ENCODE measurements at places on chromosomes 5 and 9. TPM values are rescaled to one million over a fixed set of nuclear protein-coding genes. Genes with fewer than 3 reads are reported as not detected.
A peak's percentile ranks its signal among the peaks of the same experiment; 100 is the strongest.

GRCh38 chr5:177402271-177403043 is 2.0 kb upstream of the PFN3 start:
- H3K27me3 ChIP-seq: peaks cover 53% of the 10 kb centered on the region
- no peak overlapping the region for H3K27ac ChIP-seq
- DNase-seq: peak; percentile 82
- H3K4me1 ChIP-seq: peaks cover 41% of the 10 kb centered on the region
- H3K36me3 ChIP-seq: no peaks in the 10 kb centered on the region

DNA sequence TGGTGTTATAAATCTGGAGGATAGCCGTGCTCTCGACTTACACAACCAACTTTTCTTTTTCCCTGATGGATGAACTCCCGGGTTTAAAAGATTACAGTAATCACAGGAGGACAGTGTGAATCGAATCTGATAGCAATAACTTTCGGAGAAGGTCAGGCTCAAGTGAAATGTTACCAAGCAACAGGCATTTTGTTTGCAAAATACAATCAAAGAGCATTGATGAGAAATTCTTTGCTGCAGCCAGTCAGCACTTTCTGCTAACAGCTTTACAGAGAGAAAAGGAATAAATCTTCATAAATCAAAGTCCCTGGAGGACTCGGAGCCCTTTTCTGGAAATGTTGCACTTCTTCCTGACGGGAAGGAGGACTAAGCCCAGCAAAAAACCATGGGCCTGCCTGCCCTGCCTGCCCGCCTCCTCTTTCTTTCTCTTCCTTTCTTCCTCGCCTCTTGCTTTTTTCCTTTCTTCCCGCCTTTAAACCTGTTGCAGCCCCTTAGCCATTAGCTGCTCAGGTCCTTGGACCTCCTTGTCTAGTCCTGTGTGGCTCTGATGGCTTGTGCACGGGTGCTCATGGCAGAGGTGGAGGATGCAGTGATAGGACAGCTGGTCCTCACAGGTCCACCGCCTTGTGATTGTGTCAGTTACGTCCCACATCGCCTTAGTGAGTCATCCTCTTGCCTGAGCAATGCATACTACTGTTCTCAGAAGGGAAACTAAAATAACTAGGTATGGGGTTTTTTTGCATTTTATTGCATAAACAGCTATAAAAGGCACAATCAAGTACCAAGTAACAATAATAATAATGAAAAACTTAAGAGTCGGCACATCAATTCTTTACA is 6.2 kb downstream of the DMRT3 start:
- H3K27me3 ChIP-seq: peaks cover 88% of the 10 kb centered on the region
- H3K4me1 ChIP-seq: peaks cover 2% of the 10 kb centered on the region
- H3K27ac ChIP-seq: peak overlapping the region; percentile 29
- no peak for DNase-seq
- no peaks in the 10 kb centered on the region for H3K36me3 ChIP-seq
- H3K4me3 ChIP-seq: no peak overlapping the region

DNA sequence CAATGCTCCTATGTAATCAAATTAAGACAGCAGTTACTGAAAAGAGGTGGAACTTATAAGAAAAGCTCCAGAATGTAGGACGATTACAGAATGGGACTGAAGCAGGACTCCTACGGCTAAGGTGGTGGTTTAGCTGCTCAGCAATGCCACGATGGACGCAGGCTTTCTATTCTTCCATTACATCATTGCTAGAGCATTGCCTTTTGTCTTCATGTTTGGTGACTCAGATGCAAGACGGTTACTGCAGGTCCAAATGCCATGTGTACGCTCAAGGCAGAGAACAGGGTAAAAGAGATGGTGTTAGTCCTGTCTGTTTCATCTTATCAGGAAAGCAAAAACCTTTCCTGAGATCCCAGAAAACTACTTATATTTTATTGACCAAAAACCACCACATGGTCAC is 255.1 kb downstream of the ZSWIM6 start:
- no peak for DNase-seq
- no peak overlapping the region for H3K4me3 ChIP-seq
- peaks cover 4% of the 10 kb centered on the region for H3K4me1 ChIP-seq
- no peaks in the 10 kb centered on the region for H3K36me3 ChIP-seq
- no peak overlapping the region for H3K27ac ChIP-seq

DNA sequence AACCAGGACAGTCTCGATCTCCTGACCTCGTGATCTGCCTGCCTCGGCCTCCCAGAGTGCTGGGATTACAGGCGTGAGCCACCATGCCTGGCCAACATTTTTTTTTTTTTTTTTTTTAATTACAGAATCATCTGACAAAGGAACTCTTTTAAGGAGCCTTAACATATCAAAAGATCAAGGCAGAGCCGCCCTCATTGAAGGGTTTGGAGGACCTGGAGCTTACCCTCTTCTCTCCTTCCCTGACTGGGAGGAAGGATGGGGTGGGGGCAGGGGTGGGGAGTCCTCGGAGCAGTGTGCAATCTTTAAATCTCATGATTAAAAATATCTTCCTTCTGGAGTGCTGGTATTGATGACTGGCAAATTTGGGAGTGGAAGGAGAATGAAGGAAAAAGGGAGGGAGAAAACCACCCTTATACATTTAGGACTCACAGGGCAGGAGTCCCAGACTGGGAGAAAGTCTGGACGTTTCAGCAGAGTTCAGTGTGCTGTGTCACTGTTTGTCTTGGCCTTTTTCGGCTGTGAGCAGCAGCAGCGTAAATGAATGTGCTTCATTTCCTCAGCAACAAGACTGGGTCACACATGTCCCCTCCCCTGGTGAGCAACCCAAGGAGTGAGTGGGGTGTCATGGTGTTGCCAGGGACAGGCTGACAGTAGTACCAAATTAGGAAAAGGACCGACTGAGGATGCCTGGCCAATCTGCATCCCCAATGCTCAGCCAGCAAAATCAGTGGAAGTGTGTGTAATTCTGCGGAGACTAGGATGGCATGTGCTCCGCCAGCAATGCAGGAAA is 115.3 kb upstream of the BNC2 start:
- H3K4me3 ChIP-seq: no peak overlapping the region
- H3K27ac ChIP-seq: peak overlapping the region; percentile 29
- no peaks in the 10 kb centered on the region for H3K27me3 ChIP-seq
- H3K36me3 ChIP-seq: no peaks in the 10 kb centered on the region
- no peak for DNase-seq

DNA sequence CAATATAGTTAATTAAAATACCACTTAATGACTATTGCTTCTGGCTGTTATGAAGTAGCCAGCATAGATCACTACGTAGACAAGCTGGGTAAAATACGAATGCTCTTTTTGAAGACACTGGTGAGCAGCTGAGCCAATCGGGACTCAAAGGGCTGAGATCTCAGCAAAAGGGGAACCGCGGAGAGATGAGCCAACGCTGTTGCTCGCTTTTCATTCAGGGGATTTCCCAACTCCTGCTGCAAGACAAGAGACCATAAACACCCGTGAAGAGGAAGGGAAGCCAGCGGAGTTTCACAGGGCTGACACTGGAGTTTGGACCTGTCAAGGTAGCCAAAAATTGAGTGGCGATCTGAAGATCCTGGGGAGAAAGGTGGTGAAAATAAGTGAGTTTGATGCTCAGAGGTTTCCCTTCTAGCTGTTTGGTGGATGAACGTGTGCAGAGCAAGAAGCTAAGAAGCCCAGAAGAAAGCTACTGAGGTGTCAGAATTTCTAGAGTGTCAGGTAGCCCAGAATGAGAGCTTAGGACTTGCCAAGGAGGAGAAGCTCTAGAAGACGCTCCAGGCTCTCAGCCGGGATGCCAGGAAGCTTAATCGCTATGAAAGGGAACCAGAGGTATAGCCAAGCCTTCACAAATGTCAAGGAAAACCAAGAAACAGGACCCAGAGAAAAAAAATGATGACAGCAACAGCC is 79.6 kb upstream of the RNU6ATAC start:
- no peak for DNase-seq
- no peak overlapping the region for H3K27ac ChIP-seq
- peaks cover 7% of the 10 kb centered on the region for H3K4me1 ChIP-seq
- H3K36me3 ChIP-seq: no peaks in the 10 kb centered on the region
- H3K4me3 ChIP-seq: no peak overlapping the region

GRCh38 chr5:150585781-150586341 is 54.6 kb upstream of the SYNPO start:
- no peak for DNase-seq
- no peak overlapping the region for H3K4me3 ChIP-seq
- H3K36me3 ChIP-seq: no peaks in the 10 kb centered on the region
- no peak overlapping the region for H3K27ac ChIP-seq
- H3K27me3 ChIP-seq: peaks cover 8% of the 10 kb centered on the region

DNA sequence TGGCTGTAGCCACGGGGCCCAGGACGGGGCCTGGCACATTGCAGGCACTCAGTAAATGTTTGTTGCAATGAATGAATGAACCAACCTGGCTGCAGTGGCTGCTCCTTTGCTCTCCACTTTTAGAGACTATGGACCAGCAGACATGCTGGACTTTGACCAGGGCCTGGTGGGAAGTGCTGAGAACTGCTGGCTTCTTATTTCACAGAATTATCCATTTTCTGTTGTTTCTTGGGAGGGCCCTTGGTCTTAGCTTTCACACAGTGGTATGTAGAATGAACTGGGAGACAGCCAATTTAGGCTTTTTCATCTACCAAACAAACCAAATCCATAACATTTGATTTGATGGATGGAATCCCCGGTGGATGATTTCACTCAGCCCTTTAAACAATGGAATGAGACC is 78.0 kb upstream of the LHFPL2 start:
- DNase-seq: no peak
- no peaks in the 10 kb centered on the region for H3K27me3 ChIP-seq
- H3K36me3 ChIP-seq: no peaks in the 10 kb centered on the region
- no peaks in the 10 kb centered on the region for H3K4me1 ChIP-seq
- no peak overlapping the region for H3K27ac ChIP-seq

- DNase-seq: no peak
- no peak overlapping the region for H3K4me3 ChIP-seq
- H3K4me1 ChIP-seq: peaks cover 39% of the 10 kb centered on the region
- no peaks in the 10 kb centered on the region for H3K36me3 ChIP-seq
- H3K27me3 ChIP-seq: no peaks in the 10 kb centered on the region
Measured at GRCh38 chr9:520302-520701, 305.6 kb downstream of the DOCK8 start.

DNA sequence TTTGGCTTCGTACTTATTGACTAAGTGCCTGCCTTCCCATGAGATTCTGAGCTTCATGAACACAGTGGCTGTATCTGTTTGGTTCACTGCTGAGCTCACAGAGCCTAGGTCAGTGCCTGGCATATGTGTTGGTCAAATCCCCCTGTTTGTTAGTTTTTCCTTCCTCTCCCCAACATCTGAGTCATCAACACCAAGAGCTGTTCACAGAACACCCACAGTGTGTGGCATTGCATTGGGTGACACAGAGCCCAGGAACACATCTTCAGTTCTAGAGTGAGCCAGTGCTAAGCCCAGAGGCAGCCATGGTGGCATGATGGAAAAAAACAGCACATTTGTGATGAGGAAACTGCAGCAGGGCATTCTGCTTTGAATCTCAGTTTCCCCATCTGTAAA is 294.6 kb downstream of the SEC61B start:
- H3K27me3 ChIP-seq: no peaks in the 10 kb centered on the region
- no peak for DNase-seq
- no peaks in the 10 kb centered on the region for H3K4me1 ChIP-seq
- H3K27ac ChIP-seq: no peak overlapping the region
- H3K36me3 ChIP-seq: no peaks in the 10 kb centered on the region
- H3K4me3 ChIP-seq: no peak overlapping the region

DNA sequence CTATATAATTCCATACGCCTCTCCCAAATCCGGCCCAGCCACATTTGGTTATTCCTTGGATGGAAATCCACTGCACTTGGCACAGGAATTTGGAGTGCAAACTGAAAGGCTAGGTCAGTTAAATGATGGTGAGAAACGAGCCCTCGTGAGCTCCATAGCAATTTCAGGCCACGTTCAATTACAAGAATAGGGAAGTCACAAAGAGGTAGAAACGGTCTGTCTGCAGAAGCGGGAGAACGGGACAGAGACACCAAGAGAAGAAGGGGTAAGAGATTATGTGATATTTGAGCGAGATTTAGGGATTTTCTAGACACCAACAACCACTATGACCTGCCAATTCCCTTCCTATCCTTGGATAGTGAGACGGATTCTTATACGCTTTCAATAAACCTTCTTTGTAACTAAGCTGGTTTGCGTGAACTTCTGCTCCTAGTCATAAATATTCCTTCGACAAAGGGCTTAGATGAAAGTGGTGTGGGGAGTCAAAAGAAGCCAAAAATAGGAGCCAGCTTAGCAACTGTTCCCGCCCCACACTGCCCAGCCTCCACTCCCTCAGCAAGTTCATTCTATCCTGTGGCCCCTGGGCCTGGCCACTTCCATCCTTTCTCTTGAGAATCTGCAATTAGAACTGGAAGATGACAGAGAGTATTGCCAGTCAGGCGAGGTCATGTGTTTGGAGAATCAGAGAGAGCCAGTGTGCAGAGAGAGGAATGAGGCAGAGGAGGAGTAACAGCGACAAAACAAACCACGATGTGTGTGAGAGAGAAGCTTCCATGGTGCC is 118.4 kb downstream of the ZNF608 start:
- no peak for DNase-seq
- H3K27me3 ChIP-seq: no peaks in the 10 kb centered on the region
- H3K4me3 ChIP-seq: no peak overlapping the region
- H3K4me1 ChIP-seq: no peaks in the 10 kb centered on the region

GRCh38 chr5:174106997-174107655 is 61.6 kb downstream of the NSG2 start:
- no peak for DNase-seq
- no peak overlapping the region for H3K27ac ChIP-seq
- no peak overlapping the region for H3K4me3 ChIP-seq
- H3K4me1 ChIP-seq: no peaks in the 10 kb centered on the region

GMCL2 gene
- total RNA-seq: not detected

UHRF2 gene
- total RNA-seq: 102 TPM

ADGRV1 gene
- total RNA-seq: 2.5 TPM

TRAF1 gene
- total RNA-seq: 3.5 TPM

All from suprapubic skin (tissue), 4 donors.